ENCODE measurements at places on chromosomes 2 and 18. TPM values are rescaled to one million over a fixed set of nuclear protein-coding genes. Genes with fewer than 3 reads are reported as not detected.

The EN1 gene
- not detected for total RNA-seq

The ATP6V1B1 gene
- total RNA-seq: 0.71 TPM

The FKBP7 gene
- total RNA-seq: 81.6 TPM

The HSBP1L1 gene
- total RNA-seq: 9.7 TPM

The GREB1 gene
- total RNA-seq: 1.3 TPM

The CFAP65 gene
- total RNA-seq: not detected

The DSG3 gene
- total RNA-seq: 0.28 TPM

The SPATA3 gene
- total RNA-seq: not detected

The ACMSD gene
- under 0.01 TPM for total RNA-seq

The ANKRD36 gene
- total RNA-seq: 19.5 TPM

The SERPINB10 gene
- total RNA-seq: not detected

The LYPD6B gene
- 2.0 TPM for total RNA-seq

The ARID5A gene
- total RNA-seq: 4.7 TPM

The SNTG2 gene
- total RNA-seq: not detected

The SERPINB3 gene
- total RNA-seq: not detected

The DUSP28 gene
- 2.0 TPM for total RNA-seq

The NYAP2 gene
- not detected for total RNA-seq

The EVX2 gene
- under 0.01 TPM for total RNA-seq

The TRIB2 gene
- 13.2 TPM for total RNA-seq

The MC2R gene
- not detected for total RNA-seq

The TMEFF2 gene
- 3.0 TPM for total RNA-seq

The LAMA1 gene
- 55.3 TPM for total RNA-seq

The CAVIN2 gene
- total RNA-seq: 10.4 TPM

The GPR75 gene
- 0.71 TPM for total RNA-seq

The REG1A gene
- total RNA-seq: not detected

The PLB1 gene
- total RNA-seq: 1.4 TPM

The CHST9 gene
- not detected for total RNA-seq

The CYRIA gene
- 3.7 TPM for total RNA-seq

The HOXD4 gene
- 0.18 TPM for total RNA-seq

The IL36G gene
- not detected for total RNA-seq

The MPP4 gene
- total RNA-seq: 0.65 TPM

The MAP3K20 gene
- total RNA-seq: 93.6 TPM

The SPEG gene
- total RNA-seq: 3.7 TPM

The LBH gene
- total RNA-seq: 337 TPM

The C2orf78 gene
- total RNA-seq: not detected

The HJURP gene
- total RNA-seq: 2.4 TPM

The LIPG gene
- 12.4 TPM for total RNA-seq

The LRRC30 gene
- not detected for total RNA-seq

The HS1BP3 gene
- total RNA-seq: 27.5 TPM

The LYG1 gene
- total RNA-seq: 0.43 TPM

The HMSD gene
- total RNA-seq: under 0.01 TPM

The DQX1 gene
- not detected for total RNA-seq

The EPB41L3 gene
- 10.1 TPM for total RNA-seq

The ASTL gene
- not detected for total RNA-seq

The MGAT4A gene
- total RNA-seq: 0.28 TPM

The SYT4 gene
- total RNA-seq: not detected

The SULT1C4 gene
- total RNA-seq: not detected

The INPP4A gene
- total RNA-seq: 31.4 TPM

The MC4R gene
- total RNA-seq: not detected

The CYB5A gene
- 154 TPM for total RNA-seq

The KCNF1 gene
- total RNA-seq: 0.14 TPM

The ZNF521 gene
- 25.0 TPM for total RNA-seq

The CELF4 gene
- not detected for total RNA-seq

The OSBPL6 gene
- 1.1 TPM for total RNA-seq

The AFF3 gene
- total RNA-seq: 0.71 TPM

The ANKRD62 gene
- not detected for total RNA-seq

The GTF2A1L gene
- 0.09 TPM for total RNA-seq

The FARSB gene
- total RNA-seq: 8.7 TPM

The HAAO gene
- 0.46 TPM for total RNA-seq

The CMPK2 gene
- 0.43 TPM for total RNA-seq

All from smooth muscle cell of bladder (primary cell).